ENCODE measurements at places on chromosomes 3 and 15.

DNA sequence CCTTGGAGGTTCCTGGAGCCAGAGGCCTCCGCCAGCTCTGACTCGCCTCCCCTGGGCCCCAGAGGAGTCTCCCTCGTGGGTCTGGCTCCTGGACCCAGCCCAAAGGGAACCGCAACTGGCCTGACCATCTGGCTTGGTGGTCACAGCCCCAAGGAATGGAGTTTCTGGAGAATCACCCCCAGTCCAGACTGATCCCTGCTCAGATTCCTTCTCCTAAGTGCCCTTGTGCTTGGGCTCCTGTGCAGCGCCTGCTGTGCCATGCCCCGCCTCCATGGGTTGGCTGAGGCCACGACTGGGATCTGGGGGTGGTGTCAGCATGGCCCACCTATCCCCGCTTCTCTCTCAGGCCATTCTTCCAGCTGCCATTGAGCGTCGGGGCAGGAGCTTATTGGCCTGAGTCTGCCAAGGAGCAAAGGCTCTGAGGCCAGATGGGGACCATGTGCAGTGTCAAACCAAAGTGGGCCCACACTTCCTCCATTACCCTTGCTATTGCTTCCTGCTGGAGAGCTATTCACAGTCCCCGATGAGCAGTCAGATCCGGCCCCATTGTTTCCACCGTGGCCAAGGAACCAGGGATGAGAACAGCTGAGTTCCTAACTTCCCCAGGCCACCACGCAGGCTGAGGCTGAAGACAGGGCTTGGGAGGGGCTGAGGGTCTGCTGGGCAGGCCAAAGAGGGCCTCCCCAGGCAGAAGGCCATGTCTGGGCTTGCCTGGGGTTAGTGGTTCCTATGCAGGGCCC, 19.0 kb downstream of the CSPG4 start:
- DNase-seq, result peak; percentile 35

DNA sequence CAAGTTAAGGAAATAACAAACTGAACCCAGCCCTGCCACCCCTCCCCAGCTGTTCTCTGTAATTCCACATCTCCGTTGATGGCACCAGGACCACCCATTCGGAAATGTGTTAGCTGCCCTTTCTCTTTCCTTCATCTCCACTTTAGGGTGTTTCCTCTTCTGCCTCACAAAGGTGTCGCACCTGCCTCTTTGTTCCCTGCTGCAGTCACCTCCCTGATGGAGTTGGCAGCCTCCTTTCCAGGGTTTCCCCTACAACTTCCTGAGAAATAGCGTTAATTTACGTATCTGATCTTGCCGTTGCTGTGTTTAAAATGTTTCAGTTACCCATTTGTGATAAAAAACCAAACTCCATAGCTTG, 57.3 kb downstream of the GPR171 start:
- DNase-seq, result no peak

DNA sequence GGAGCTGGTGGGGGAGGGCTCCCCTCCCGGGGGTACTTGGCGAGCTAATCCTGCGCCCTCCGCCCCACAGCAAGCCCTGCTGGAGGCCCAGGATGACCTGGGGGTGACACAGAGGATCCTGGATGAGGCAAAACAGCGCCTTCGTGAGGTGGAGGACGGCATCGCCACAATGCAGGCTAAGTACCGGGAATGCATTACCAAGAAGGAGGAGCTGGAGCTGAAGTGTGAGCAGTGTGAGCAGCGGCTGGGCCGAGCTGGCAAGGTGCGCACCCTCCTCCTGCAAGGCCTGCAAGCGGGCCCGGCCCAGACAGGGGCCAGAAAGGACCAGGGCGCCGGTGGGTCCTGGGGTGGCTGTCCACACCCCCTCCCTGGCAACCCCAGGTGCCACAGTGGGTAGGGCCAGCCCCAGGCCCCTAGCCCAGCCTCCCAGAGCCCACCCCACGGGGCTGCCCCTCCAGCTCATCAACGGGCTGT, 56.5 kb downstream of the SEMA3G start:
- no peak for DNase-seq

GRCh38 chr3:23333633-23334032, 130.5 kb downstream of the UBE2E2 start:
- no peak for DNase-seq

GRCh38 chr15:44656298-44656697, 7.2 kb downstream of the SPG11 start:
- DNase-seq, result no peak

DNA sequence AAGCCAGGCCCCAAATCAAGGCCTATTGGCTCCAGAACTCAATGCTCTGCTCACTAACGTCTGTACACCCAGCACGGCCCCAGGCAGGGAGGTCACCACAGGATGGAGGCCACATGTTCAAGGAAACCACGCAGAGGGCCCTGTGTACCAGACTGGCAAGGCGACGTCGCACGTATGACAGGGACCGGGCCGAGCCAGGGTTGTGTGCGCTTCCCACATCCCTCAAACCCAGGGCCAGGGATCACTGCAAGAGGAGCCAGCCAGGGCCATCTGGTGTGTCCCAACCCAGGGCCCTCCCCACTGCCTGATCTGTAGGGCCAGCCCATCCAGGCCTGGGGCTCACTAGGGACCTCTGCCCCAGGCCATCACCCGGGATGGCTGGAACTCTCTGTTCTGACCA, 62.0 kb downstream of the ZNF445 start:
- no peak for DNase-seq

- DNase-seq, result peak; percentile 83
These were observed 110.0 kb downstream of the AQP9 start for GRCh38 chr15:58247855-58248842.

- DNase-seq, result no peak
These were observed 381.7 kb upstream of the ARPP21 start for GRCh38 chr3:35257641-35258040.

GRCh38 chr15:80645494-80646065, 49.5 kb upstream of the ABHD17C start:
- DNase-seq, result no peak

DNA sequence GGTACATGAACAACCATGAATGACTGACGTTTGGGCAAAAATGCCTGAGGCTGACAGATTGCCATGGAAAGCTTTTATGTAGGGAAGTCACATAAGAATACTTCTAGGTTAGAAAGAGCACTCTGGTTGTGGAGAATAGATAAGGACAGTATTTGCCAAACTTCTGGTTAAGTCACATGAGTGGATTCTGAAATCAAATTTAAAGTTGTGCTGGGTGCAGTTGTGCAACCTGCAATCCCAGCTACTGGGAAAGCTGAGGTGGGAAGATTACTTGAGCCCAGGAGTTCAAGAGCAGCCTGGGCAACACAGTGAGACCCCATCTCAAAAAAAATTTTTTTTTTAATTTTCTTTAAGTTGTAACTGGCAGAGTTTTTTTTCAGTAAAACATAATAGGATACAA, 7.2 kb upstream of the ZNF148 start:
- no peak for DNase-seq

GRCh38 chr15:81050805-81051204, 50.1 kb downstream of the TLNRD1 start:
- DNase-seq, result no peak

- no peak for DNase-seq
These were observed 36.5 kb downstream of the FAM98B start for GRCh38 chr15:38490242-38490922.

DNA sequence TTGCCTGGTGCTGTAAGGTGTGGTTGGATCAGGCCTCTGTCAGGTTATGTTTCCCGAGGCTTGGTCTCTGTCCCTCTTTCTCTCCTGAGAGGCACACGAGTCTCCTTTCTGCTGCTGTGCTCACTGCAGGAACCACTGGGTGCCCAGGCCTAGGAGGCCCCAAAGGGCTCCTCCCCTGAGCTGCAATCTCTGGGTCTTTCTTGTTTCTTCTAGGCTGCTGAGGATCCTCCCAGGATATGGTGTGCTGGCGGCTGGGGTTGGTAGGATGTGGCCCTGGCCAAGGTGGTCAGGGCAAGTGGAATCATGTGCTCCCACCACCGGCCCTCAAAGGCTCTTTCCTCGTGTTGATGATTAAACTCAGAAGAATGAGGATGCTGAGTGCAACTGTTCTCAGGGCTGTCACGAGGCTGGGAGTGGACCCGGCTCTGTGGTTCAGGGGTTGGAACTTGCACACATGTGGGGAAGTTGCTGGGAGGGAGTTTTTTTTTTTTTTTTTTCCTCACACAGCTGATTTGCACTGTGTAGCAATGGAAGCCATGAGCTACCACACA, 43.6 kb upstream of the CTSH start:
- peak; percentile 69 for DNase-seq

DNA sequence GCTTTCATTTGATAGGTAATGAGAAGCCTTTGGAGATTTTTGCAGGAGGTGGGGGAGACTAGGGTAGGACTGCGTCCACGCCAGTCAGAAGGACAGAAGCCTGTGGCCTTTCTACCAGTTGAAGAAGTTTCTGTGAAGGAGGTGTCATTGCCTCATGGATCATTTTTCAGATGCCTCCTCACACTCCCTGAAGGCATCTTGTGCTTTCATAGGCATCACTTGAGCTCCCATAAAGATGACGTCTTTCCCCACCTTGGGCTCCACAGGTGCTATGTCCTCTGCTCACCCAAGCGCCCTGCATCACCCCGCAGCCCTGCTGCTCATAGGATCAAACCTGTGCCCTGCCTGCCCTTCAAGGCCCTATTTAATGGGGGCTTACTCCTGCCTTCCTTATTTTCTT, 7.5 kb upstream of the ITGA11 start:
- no peak for DNase-seq

DNA sequence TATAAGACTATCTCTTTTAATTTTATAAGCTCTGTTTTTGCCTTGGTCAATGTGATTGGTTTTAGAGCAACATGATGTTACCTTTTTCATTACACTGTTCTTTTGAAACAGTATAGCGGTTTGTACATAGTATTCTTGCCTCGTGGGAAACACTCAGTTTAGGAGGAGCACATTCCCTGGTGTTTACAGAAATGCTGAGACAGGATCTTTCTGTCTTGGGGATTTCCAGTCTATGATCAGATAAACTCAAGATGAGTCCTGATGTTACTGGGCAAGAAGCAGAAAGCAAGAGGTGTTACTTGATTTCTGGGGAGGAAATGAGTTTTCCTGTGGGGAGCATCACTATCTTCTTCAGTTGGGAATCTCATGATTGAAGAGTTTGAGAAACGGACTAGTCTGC, 2.5 kb downstream of the TMEM266 start:
- no peak for DNase-seq

DNA sequence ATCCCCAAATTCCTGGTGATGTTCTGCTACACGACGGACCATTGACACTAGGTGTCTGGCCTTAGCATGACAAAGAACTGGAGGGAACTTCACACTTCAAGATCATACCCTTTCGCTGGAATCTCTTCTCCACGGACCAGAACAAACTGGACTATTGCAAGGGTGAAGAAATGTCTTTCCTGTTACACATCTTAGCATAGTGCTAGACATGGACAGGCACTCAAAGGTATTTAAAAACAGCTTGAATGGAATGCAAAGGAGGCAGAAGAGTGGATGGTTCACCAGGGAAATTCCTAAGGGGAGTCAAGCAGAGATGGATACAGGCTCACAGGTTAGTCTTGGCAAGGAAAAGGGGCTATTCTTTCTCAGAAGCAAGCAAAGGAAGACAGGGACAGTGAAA, 33.5 kb upstream of the PDZRN3 start:
- DNase-seq, result no peak

GRCh38 chr15:43410572-43411214, 39.8 kb downstream of the TUBGCP4 start:
- DNase-seq, result no peak

GRCh38 chr3:1421577-1421976, 328.8 kb downstream of the CNTN6 start:
- no peak for DNase-seq

GRCh38 chr3:165346503-165346902, 150.3 kb upstream of the SLITRK3 start:
- no peak for DNase-seq

DNA sequence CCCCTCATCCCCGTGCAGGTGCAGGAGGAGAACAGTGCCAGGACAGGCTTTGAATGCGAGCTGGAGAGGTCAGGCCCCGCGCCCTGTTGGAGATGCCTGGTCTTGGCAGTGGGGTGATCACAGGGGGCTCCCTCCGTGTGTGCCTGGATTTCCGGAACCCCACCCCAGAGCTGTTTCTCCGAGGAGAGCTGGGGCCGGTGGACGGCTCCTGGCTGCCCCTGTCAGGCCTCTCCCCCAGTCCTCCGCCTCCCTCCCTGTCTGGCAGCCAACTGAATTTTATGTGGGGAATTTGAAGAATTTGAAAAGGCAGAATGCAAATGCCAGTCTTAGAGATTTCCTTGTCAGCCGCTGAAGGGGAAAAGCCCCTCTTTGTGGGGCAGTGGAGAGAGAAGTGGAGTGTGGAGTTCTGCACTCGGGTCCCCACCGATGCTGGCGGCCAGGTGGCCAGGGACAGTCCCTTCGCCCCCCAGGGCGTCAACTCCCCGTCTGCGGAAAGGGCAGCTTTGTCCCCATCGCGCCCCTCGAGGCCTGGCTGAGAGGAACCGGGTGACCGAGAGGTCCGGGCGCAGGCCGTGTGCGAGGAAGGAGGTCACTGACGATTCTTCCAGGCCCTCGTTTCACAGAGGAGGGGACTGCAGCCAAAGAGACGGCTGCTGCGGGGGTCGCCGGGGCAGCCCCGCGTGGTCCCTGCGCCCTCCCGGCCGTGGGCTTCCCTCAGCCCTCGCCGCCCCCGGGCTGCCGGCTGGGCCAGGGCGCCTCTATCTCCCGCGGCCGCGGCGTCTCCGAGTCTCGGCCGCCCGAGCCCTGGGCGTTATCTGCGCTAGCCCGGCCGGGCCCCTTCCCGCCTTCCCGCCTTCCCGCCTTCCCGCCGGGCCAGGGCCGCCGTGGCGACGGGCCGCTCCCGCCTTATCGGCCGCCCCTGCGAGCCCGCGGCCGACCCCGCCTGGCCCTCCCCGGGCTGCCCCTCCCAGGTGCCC, 56.0 kb upstream of the LCTL start:
- DNase-seq, result no peak

- DNase-seq, result no peak
These were observed 42.9 kb downstream of the KLF15 start for GRCh38 chr3:126314305-126314789.

DNA sequence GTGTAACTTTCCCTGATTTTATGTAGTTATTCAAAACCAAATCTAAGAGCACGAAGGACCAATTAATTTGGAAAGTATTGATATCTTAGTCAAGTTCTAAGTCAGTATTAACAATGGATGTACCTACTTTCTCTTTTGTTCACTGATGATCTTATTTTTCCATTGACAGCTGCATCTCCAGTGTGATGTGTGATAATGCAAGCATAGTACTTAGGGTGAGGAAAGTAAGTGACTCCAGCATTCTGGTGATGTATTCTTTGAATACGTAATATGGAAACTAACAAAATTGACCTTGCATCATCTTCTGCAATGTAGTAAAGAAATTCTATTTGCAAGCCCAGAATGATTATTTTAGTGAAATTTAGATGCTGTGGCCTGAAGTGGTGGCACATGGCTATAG, 22.4 kb downstream of the FBXW12 start:
- DNase-seq, result no peak

DNA sequence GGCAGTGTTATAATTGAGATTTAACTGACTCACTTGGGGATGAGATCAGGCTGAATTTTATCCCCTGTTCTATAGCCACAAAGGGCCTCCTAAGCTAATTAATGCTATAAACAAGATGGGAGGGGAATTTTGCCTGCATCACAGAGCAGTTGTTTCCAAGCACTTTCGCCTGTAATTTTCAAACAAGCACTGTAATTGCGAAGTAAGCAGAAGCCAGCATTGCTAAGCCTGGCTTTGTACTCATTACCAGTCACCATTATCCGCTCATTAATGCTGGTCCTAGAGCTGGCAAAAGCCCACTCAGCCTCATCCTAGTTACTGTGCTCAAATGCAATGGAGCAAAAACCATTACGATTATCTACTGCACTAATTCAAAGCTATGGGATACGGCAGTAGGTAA, 356.6 kb upstream of the UBE2E2 start:
- DNase-seq, result no peak

GRCh38 chr3:152786977-152787681, 47.8 kb upstream of the P2RY1 start:
- DNase-seq, result no peak

Measured in Ammon's horn (tissue), 1 donor.